Activated T-cell treated with anti-CD3 and anti-CD28 coated beads for 48 hours (primary cell): ENCODE measurements at places on chromosomes 16 and 17.

DNA sequence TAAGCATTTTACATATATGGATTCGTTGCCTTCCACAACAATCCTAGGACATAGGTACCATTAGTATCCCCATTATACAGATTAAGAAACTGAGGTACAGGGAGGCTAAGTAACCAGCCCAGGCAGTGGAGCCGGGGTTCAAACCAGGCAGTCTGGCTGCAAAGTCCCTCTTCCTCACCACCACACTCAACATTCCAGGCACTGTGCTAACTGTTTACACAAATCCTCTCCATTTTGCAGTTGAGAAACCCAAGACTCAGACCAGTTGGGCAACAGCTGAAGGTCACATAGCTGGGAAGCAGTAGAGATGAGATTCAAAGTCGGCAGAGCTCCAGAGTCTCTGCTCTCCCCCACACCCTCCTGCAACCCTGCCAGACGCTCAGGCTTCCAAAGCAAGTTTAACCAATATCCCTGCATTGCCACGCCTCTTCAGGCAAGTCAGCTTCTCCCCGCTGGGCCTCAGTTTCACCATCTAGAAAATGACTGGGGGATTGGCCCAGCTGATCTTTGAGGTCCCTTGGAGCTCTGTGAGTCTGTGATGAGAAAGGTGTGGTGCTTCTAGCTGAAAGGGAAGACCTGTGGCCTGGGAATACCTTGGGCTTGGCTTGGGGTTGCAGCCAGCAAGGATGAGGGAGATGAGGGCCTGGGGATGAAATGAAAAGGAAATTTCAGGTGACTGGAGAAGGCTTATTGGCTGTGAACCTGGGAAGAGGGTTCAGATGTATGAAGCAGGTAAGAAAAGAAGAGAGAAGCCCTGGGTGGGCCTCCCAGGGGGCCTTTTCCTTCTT is 14.0 kb downstream of the CCR7 start:
- DNase-seq, result no peak

DNA sequence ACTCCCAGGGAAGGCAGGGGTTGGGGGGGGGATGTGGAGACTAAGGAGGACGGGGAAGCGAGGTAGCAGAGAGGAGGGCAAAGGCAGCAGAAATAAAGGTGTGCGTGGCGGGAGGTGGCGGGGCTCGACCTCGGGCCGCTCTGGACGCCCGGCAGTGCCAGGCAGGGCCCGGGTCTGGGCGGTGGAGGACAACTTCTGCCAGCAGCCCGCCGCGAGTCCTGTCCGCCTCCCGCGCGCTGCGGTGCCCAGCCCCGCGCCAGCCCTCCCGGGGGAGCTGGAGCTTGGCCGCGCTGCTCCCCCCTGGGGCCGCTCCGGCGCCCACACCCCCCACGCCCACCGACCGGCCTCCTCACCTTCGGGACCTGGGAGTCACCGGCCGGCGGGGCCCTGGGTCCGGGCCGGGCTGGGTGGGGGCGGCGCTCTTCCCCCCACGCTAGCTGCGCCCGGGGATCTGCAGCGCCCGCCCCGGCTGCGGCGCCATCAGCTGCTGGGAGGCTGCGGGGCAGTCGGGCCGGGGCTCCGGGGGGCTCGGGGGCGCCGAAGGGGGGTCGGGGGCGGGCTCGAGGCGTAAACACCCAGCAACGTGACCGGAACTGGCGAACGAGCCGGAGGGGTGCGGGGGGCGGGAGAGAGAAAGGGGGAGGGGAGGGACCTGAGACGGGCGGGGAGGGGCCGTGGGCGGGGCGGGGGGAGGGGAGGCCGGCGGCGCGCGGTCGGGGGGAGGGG is at the start of gene CCDC92B:
CCDC92B (minus strand) TSS at position 595 of the 726 bp plus-strand sequence. CDS start 14,507 bp downstream, outside the sequence.
- no peak for DNase-seq

GRCh38 chr16:29975134-29975538 is 1.5 kb downstream of the TAOK2 start:
- no peak for DNase-seq

DNA sequence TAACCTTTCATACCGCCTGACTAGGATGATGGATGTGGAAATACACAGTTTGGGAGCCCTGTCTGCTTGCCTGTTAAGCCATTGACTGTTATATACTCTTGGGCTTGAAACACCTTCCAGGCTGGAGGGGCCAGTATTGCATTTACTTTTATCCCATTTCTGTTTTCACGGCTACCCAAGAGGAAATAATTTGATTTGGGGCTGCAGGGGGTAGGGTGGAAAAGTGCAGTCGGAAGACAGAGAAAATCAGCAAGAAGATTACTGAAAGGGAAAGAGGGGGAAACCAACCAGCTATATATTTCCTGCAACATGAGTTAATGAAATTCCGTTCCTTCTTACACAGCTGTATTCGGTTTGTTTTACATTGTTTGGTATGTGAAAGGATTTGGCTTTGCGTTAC is 202.5 kb downstream of the CDH13 start:
- no peak for DNase-seq

DNA sequence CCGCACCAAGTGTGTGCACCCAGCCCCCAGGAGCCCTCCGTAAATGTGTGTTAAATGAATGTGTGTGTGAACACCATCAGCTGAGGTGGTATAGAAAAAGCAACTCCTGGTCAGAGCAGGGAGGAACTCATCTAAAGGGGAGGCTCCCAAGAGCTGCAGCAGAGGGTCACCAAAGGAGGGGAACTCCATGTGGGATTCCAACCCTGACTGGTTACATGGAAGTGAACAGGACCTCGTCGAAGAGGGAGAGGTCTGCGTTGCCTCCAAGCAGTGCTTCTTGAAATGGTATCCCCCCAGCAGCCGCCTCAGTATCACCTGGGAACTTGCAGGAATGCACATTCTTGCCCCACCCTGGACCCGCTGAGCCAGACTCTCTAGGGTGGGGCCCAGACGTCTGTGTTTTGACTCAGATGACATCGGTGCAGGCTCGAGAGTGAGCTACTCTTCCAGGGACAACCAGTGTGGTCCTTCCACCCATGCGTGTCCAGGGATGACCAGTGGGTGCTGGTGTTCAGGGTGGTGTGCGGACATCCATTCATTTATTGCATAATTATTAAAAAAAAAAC is 30.8 kb downstream of the ADCY9 start:
- DNase-seq, result no peak

- DNase-seq, result no peak
These were observed 193.3 kb downstream of the RBFOX3 start for GRCh38 chr17:79417476-79417988.

GRCh38 chr16:50831751-50832150 is 89.9 kb downstream of the CYLD start:
- no peak for DNase-seq

- DNase-seq, result no peak
These were observed 1.4 kb downstream of the YPEL2 start for GRCh38 chr17:59332749-59333377.

GRCh38 chr17:42031584-42031983 is 11.7 kb downstream of the NKIRAS2 start:
- DNase-seq, result no peak

- no peak for DNase-seq
These were observed 51.6 kb downstream of the PLD6 start for GRCh38 chr17:17154556-17154955.

DNA sequence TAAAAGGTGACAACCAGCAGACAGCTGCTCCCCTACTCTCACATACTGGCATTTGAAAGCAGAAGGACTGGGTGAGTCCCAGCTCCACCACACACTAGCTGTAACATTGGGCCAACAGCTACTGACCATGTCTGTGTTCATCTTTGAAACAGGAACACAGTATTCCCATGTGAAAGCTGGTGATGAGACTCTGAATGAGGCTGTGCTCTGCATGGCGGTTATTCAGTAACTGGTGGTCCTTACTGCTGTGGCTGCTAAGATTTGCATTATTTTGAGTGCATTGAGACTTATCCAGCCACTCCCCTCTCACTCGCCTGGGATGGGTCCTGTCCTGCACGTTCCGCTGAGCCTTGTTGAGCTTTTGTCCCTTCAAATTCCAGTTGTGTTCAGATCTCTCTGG is 342.9 kb downstream of the FOXL1 start:
- DNase-seq, result no peak

DNA sequence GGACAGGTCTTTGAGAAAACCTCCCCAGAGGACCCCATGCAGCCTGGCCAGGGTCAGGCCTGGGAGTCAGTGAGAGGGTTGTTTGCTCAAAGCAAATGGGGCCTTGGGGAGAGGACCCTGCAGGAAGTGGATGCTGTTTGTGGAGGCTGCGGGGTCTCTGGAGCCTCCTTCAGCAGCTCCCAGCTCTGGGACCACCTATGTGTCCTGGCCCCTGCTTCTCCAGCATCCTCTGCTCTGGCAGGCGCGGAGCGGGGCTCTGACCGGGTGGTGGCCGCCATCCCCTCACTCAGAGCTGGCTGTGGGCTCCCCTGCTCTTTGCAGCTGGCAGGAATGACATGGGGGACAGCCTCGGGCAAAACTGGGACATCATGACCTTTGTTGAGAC is 29.8 kb upstream of the CIBAR2 start:
- DNase-seq, result no peak

DNA sequence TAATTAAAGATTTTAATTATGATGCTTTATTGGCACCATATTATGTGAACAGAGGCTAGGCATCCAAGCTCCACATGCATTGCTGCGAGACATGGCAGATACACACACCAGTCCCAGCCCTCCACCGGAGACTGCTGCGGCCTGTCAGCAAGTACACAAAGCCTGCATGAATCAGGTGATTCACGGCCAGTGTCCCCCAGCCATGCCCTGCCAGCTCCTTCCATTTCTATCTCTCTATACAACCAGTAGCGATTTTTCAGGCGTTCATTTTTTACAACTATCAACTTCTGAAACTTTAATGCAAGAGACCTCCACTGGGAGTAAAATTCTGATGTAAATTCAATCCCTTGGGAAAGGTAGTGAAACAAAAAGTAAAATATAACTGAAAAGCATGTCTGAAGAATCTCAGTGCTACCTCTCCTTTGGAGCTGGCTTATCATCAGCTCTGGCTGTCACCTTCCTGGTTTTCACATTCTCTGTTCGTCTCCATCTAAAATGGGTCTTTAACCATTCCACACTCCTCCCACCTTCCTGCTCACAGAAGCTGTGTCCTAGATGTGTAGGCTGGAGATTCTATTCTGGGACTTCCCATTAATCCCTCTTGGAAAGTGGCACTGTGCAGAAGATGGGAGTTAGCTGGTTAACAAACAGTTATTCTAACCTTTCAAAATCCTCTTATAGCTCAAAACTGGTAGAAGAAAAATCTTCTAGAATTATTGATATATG is 32.2 kb downstream of the HS3ST3A1 start:
- no peak for DNase-seq

GRCh38 chr16:17343728-17344127 is 127.0 kb downstream of the XYLT1 start:
- DNase-seq, result no peak

DNA sequence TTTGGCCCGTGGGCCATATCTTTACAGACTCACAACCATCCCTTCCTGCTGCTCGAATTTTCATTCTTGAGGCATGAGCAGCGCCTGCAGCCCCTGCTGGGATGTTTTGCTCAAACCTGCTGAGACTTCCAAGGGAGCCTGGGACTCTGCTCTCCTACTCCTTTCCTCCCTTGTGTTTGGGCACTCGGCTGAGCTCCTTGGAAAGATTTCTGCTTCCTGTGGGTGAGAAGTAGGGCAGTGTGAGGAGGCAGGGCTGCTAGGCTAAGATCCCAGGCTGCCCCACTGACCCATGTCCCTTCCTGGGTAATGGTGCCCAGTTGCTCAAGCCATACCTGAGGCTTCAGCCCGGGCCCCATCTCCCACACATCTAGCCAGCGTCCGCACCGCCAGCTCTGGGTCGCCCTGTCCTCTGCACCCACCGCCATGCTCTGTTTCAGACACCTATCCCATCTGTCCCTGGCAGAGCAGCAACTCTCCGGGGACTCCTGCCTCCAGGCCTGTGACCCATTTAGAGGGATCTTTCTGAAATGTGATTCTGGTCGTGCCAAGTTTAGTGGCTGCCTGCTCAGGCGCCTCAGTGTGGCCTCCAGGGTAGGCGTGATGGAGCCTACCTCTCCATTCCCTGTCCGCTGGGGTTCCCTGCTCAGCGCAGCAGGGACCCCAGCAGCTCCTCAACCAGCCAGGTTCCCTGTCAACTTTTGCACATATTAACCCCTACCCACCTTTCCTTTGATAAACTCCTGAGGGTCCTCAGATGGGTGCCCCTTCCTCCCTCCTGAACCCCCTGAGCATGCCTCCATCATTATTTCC is 190.1 kb downstream of the CCDC182 start:
- no peak for DNase-seq

DNA sequence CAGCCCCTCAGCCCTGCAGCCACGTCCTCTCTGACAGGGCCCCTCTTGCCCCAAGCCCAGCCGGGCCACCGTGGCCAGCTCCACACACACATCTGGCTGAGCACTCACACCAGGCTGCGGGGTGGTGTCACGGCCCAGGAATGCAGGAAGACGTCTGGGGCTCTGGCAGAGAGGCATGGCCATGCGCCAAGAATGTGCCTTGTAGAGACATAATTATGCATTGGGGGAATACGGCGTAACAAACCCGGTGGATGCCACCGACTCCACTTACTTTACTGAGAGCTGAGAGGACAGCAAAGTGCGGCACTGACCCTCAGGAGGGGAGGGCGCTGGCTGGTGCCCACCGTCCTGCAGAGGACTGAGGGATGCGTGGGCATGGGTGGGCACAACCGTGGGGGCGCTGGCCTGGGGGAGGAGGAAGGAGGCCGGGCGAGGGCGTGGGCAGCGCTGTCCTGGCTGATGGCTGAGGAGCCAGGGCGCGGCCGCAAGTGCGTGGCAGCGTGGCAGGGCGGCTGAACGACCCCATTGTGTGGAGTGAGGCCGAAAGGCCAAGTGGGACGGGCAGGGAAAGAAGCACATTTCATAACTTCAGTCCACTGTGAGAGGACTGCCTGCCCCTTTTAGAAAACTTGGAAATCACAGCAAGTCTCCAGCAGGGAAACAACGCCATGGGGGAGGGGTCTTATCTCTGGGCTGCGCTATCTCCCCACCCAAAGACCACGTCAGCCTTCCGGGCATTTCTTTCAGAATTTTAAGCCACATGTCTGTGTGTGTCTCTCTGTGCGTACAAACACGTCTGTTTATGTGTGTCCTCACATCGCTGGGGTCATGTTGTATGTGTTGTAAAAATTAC is 30.6 kb downstream of the METRNL start:
- no peak for DNase-seq

DNA sequence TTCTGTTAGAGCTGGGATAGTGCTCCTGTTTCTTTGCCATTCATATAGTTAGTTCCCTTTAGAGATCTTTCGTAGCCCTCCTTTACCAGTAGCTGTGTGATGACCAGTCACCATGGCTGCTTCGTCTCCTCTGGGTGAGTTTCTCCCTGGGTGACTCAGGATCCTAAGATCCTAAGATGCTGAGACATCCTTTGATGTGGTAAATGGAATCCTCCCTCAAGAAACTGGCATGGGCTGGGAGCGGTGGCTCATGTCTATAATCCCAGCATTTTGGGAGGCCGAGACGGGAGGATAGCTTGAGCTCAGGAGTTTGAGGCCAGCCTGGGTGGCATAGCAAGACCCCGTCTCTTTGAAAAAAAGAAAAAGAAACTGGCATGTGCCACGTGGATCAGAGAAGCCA is 5.9 kb downstream of the PHAF1 start:
- DNase-seq, result no peak

- no peak for DNase-seq
These were observed 45.1 kb downstream of the WDR45B start for GRCh38 chr17:82602986-82603710.
